Occipital lobe (tissue), 3 donors: ENCODE measurements at places on chromosomes 4 and X.

- DNase-seq: no peak
Measured at GRCh38 chr4:78446619-78447018, 105.0 kb upstream of the ANXA3 start.

DNA sequence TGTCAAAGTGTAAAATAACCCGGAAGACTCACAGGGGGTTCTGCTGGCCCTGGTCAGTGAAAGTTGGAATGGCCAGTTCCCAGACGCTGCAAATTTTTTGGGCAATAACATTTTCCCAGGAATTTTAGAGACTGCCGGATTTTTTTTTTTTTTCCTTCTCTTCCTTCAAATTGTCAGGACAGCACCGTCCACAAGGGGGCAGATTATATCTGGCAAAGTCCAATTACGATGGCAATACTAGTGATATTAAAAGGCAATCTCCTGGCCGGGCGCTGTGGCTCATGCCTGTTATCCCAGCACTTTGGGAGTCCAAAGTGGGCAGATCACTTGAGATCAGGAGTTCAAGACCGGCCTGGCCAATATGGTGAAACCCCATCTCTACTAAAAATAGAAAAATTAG is 20.5 kb downstream of the SLC25A5 start:
- peak; percentile 1 for DNase-seq

GRCh38 chr4:101697266-101697665 is 93.3 kb upstream of the BANK1 start:
- DNase-seq: peak; percentile 0

DNA sequence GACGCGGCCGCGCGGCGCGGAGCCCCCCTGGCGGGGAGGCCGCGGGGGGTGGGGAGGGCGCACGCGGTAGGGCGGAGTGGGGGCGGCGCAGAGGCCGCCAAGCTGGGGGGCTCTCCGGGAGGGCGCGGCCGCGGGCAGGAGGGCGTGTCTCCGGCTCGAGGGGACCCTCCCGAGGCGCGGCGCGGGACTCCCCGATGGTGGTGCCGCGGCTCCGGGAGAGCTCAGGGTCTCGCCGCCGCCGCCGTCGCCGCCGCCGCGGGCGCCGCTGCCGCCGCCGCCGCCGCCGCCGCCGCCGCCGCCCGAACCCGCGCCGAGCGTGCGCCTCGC is 165 bp upstream of the PTCHD1 start:
- no peak for DNase-seq

DNA sequence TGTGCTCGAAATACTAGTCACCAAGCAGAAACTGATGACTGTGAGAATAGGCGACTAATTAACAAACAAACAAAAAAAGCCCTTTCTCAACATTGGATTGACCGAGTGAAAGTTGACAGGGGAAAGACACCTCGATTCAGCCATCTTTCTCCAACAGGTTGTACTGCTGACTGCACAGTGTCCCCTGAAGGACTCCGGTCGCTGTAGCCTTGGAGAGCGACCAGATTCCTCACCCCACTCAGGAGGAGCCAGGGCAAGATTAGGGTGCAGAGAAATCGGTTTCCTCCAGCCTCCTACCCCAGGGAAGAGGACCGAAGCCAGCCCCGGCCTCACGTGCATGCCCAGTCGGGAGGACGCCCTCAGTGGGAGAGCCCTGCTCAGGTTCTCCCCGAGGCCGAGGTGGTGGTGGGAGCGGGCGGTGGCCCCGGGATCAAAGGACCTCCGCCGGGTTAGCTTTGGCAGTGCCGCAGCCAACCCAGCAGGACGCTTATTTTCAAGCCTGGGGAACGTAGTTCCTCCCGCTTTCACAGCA is 1.1 kb upstream of the RAP1GDS1 start:
- peak; percentile 70 for DNase-seq

DNA sequence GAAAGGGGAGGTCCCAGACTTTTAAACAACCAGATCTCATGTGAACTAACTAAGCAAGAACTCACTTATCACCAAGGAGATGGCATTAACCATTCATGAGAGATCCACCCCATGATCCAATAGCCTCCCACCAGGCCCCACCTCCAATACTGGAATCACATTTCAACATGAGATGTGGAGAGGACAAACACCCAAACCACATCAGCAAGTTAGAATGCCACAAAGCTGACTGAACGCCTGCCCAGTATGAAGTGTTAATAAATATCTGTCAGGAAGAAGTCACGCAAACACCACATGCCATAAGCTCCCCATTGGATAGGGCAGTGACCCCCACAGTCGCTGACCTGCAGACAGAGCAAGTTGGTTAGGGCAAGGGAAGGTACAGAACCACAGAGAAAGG is 14.3 kb downstream of the SLC10A6 start:
- no peak for DNase-seq

GRCh38 chr4:72896515-72896914 is 173.0 kb downstream of the COX18 start:
- DNase-seq: no peak

- no peak for DNase-seq
Measured at GRCh38 chr4:112023402-112023950, 121.8 kb upstream of the FAM241A start.

DNA sequence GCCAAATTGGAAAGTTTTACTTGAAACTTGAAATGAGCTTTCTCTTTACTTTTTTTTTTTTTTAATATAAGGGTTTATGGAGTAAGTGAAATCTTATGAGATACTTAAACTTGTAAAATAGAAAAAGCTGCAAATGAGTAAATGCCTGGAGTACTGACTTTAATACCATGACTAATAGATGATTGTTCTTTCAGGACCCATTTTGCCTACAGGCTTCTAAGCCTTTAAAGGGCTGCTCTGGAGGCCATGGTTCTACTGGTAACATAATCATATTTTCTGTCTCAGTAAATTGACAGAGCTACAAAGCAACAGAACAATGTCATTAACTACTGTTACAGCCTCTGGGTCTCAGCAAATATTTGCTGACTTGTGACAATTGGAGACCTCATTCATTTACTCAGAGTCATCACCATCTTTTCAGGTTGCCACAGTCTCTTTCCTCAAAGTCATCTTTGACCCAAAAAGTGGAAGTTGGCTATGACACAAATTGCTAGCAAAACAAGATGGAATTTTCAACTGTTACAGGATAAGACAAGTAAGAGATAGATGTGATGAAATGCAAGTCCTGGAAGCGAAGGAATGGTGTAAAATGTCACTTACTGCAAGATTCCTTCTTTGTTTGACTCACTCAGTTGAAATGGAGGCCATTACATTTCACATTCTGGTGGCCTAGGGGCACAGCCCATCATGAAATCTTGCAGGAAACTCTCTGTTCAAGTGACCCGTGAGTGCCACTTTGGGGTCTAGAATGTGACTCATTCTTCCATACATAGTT is 132.7 kb downstream of the BTC start:
- DNase-seq: no peak

GRCh38 chr4:20433097-20433705 is 181.5 kb downstream of the SLIT2 start:
- no peak for DNase-seq

GRCh38 chr4:141425124-141425523 is 204.4 kb downstream of the ZNF330 start:
- no peak for DNase-seq

GRCh38 chr4:101730291-101731117 is 60.0 kb upstream of the BANK1 start:
- DNase-seq: no peak

- DNase-seq: no peak
Measured at GRCh38 chrX:48711929-48712505, 15.5 kb downstream of the SUV39H1 start.

DNA sequence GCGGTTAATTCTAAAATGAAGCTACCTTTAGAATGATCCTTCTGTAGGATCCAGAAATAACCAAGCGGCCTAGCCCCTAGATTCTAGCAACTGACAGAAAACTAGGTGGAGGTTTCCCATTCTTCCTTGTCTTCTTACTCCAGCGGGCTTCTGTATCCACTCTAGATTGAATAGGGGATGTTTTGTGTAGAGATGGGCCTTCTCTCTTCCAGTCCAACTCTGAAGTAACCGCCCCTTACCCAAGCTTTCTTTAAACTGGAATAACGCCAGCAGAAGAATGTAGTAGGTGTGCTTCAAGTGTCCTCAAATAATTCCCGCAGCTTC is 386 bp upstream of the TMEM184C start:
- DNase-seq: no peak

GRCh38 chr4:183721207-183722081 is 62.4 kb downstream of the TRAPPC11 start:
- DNase-seq: peak; percentile 12

GRCh38 chr4:121255986-121256750 is 92.0 kb upstream of the TNIP3 start:
- peak; percentile 11 for DNase-seq

- no peak for DNase-seq
Measured at GRCh38 chrX:149036086-149036485, 469.0 kb downstream of the IDS start.

DNA sequence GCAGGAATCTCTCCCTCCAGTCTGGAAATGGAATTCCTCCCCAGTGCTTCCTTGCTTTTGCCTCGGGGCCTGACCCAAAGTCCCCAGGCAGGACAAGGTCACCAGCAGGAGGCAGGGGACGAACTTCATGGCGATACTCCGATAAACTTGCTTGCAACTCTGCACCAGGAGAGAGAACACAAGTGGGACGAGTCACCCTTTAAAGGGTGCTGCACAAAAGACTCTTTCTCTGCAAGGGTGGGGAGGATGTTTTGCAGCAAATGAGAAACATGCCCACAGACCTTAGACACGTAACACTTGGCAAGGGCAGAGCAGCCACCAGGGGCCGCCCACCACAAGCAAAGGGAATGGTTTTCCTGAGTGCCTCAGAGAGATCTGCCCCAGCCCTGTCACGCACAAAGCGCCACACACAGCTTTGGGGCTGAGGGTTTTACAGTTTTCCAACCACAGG is at the start of gene FGFBP2:
TSS of gene FGFBP2 (minus strand) at position 175 of the 451 bp plus-strand sequence. CDS start at position 129, 46 bp downstream.
- DNase-seq: no peak
